Astrocyte (in vitro differentiated cells and primary cell): ENCODE measurements at places on chromosomes 4 and X.

DNA sequence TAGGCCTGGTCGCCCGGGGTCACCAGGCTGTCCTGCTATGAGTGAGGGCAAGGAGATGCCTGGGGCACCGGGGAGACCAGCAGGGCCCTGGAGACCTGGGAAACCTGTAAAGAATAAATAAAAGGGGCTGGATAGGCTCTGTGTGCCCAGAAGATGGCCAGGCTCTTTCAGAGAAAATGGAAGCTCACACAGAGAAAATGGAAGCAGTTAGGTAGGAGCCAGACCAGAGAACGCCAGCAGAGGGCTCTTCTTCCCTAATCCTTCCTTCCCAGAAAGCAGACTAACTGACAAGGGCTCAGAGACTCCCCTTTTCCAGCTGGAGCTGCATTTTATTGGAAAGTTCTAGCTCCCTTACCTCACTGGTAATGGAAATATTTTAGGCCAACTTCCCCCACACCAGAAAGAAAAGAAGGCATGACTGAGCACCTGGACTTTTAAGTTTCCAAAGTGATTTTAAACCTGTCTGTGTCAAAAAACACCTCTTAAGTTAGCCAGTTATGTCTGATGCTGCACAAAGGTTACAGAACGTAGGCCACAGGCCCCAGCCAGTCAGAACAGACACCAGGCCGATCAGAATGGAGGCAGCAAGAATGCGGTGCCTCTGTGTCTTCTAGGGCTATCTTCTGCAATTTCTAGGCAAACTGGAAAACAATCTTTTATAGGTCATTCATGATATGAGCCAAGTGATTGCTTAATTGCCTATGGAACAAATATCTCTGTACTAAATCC, 74.0 kb downstream of the ATG4A start:
- DNase-seq: peak; percentile 21

- DNase-seq: no peak
Observed at GRCh38 chrX:99939883-99940232, 470.2 kb downstream of the PCDH19 start.

DNA sequence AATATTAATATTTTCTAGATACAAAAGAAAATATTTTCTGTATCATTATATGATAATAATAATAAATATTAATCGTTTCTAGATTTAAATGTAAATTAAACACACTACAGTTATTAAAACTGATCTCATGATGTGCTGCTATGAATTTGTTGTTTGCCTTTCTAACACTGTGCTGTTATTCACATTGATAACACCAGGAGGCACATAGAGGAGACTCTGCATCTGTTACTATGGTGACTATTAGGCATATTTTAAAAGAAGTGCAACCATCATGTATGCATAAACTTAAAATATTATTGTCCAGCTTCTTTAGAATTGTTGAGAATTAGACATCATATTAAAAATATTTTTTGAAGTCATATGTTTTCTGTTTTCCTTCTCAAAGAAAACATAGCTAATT, 11.8 kb upstream of the PDGFC start:
- DNase-seq: peak; percentile 36

DNA sequence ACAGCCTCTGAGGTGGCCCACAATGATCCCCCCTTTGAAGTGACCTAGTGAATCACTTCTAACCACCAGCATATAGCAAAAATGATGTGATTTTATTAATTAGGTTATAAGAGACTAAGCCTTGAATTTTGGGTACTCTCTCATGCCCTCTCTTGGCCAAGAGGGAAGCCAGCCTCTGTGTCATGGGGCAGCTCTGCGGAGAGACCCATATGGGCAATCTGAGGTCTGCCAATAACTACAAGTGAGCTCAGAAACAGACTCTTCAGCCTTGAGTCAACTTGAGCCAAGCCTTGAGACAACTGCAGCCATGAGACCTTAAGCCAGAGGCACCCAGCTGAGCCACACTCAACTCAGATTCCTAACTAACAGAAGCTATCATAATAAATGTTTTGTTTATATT, 45.7 kb downstream of the MANBA start:
- no peak for DNase-seq

GRCh38 chr4:165991325-165992180, 118.5 kb downstream of the TLL1 start:
- peak; percentile 48 for DNase-seq

DNA sequence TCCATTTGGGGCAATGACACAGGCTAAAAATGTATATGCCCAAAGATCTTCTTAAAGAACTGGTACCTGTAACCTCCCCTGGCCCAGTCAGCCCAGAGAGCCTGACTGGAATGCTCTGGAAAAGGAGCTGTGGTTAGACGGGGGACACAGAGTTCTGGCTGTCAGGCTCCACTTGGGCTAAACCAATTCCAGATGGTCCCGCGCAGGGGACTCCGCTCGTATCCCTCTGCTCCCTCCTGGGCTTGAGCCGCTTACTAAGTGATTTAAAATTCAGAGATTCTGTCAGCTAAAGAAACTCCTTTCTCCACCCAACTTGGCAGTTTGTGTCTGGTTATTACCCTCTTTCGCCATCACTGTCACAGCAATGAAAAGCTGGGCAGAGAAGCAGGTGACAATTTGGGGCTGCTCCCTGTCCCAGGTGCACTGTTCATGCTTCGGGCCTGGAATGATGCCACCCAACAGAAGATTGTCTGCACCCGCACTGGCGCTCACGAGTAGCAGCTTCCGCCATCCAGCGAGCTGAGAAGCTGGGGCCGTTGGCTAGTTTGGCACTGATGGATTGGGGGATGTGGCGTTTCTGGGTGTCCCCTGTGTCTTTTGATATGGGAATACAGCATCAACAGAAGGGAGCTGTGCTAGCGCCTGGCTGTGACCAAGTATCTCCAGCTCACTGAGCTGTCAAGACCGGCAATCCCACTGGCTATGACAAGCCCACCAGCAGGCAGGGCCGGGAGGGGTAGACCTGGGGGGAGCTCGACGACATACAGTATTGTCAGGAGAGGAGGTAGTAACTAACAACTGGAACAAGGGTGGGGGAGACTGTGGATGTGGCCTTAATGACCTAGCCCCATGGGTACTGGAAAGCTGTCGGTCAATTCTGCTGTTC, 6.7 kb upstream of the IRAK1 start:
- DNase-seq: no peak

DNA sequence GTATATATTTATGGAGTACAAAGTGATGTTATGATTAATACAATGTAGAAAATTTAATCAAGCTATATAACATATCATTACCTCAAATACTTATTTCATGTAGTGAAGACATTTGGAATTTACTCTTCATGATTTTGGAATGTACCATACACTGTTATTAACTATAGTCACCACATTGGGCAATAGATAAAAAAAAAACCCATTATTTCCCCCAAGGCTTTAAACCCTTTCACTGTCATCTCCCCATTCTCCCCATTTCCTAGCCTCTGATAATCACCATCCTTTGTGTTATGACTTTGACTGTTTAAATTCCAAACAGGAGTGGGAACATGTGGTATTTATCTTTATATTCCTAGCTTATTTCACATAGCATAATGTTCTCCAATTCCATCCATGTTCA, 2189.1 kb upstream of the AGA start:
- no peak for DNase-seq

- DNase-seq: peak; percentile 41
Observed at GRCh38 chr4:182338746-182339145, 95.5 kb downstream of the TENM3 start.

DNA sequence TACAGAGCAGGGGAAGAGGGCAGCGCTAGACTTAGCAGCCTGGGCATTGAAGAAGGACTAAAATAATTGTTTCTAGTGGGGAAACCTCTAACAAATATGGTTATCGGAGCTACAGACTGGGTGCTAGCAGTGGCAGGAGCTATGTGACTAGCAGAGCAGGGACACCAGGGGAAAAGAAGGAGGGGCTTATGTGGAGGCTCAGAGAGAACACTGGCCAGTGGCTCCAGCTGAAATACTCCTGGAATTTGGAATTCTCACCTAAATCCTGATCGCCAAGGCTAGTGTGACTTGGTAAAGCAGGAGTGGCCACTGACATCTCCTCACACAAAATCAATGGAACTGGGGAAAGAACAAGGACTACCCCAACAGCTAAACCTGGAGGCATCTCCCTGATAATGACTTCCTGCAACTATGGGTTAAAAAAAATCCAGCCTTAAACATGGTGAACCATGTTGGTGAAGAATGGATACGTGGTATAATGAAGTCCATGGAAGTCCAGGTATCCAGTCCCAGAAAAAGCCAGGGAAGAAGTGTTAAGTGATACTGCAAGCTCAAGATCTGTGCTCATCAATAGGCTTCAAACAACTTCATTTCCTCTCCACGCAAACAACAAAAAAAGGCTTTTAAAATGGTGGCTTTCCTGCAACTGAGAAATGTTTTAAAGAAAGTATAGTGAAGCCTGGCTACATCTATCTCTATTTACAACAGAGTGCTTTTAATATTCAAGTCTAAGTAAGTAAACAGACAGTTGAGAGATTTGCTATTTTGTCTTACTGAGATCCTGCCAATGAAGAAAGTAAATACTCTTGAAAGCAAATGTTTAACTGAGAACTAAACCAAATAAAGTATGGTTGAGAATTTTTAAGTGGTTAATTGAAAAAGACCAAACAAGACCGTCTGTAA, 1.8 kb downstream of the TAPT1 start:
- DNase-seq: no peak
